ENCODE measurements at places on chromosomes 3 and 15.

DNA sequence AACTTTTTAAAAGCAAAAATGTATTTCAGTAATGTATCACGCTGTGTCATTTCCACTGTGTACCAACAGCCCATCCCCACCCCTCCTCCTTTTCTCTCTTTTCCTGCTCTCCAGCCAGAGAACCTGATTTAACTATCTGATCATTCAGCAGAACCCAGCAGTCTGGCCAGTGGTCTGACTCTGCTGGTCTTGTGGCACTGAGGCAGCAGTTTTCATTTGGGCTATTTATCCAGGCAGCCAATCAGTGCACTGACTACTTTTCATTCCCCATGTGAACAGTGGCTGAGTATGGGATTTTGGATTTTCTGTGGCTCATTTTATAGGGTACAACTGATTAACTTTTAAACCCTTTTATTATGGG lies 56.3 kb downstream of the GPR171 start:
- DNase-seq = no peak

GRCh38 chr15:100717596-100717995 lies 115.2 kb downstream of the ASB7 start:
- DNase-seq = no peak

DNA sequence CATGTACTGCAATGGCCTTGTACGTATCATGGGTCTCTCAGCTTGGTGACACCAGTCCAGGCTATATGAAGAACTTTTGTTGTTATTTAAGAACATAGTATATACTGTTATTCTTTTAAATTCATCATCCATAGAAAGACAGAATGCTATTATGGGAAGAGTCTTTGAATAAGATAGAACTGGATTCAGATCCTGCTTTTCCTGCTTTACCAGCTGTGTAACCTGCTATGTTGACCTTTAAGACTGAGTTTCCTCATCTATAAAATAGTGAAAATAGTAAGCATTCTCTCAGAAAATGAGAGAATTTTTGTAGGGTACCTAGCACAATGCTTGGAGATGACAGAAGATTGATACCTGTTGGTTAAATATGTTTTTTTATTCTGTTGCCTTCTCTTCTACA lies 204.1 kb upstream of the TBL1XR1 start:
- DNase-seq = no peak

DNA sequence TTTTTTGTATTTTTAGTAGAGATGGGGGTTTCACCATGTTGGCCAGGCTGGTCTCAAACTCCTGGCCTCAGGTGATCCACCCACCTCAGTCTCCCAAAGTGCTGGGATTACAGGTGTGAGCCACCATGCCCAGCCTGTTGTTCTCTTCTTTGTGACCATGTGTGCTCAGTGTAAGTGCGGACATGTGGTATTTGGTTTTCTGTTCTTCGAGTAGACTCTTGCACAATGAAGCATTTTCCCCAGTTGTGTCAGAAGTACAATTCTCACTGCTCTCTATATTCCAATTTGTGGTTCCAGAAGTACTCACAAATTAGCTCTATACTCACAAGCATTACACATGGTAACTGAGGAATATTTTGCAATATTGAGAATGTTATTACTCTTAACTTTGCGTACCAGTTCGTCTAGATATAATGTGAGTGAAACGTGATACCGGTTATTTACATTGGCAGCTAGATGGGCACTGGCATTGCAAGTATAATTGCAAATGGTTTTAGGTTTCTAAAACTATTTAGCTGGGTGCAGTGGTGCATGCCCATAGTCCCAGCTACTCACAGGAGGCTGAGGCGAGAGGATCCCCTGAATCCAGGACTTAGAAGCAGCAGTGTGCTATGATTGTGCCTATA lies 34.2 kb upstream of the MTMR14 start:
- no peak for DNase-seq

DNA sequence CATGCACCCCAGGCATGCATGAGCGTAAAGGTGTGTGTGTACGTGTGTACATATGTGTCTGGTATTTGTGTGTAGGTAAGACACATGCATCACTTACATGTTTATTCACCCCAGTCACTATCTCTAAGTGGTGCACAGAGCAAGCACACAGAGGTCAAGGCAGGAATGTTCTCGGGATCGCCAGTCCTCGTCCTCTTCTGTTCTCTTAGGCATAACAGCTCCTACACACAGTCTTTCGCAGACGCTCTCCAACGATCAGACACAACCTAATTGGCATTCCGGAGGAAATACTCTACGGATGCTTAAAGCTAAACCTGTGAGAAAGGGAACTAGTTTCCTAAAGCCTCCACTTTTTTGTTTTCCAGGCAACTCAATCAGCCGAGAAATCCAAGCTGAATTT lies 95.9 kb downstream of the ADAMTS17 start:
- DNase-seq = no peak

DNA sequence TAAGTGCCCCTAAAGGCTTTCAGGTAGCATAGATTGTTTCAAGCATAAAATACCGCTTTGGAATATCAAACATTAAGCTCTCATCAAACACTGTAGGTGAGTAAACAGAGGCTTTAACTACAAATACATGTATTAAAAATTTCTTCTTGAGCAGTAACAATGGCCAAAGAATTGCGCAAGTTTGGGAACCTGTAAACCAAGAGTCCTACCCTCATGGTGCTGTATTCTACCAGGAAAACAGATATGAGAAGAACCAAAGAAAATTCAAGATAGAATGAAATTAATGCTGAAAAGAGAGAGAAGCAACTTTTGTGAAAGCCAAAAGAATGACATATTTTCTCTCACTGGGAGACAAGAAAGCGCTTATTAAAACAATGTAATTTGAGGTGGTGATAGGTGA lies 45.5 kb downstream of the CPNE4 start:
- no peak for DNase-seq

DNA sequence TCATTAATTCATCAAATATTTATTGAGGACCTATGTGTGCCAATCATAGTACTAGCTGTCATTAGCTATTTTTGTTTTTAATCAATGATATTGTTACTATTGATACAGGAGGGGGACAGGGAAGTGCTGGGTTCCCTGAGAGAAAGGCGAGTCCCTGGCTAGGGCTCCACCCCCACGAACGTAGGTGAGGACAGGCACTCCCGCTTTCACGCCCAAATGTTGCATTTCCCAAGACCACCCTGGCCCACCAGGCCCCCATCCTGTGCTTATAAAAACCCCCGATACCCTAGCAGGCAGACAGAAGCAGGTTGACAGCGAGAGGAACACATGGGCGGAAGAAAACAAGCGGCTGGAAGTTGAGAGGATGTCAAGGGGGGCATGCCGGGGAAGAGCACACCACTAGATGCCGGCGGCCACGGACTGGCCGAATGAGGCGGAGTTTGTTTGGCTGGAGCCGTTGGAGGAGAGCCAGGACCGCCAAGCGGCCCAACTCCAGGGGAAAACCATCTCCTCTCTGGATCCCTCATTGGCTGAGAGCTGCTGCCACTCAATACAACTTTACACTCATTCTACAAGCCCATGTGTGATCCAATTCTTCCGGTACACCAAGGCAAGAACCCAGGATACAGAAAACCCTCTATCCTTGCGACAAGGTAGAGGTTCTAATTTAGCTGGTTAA lies 798.7 kb upstream of the SEMA6D start:
- no peak for DNase-seq

DNA sequence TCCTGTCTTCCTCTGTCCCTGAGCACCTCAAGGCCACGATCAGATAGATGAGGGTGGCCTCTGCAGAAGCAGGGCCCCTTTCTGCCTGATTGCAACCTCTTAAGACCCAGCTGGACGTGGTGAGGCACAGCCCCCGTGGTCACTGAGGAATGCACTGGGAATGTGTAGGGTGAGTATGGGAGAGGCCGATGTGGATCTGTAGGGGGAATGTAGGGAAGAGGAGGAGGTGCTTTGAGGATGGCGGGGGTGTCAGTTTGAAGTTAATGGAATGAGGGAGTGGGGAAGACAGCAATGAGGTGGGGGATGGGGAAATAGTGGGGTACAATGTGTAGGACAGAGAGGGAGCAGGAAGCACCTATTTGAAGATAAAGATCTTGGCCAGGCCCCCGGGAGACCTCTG lies 785 bp upstream of the IQCF5 start:
- DNase-seq = no peak

DNA sequence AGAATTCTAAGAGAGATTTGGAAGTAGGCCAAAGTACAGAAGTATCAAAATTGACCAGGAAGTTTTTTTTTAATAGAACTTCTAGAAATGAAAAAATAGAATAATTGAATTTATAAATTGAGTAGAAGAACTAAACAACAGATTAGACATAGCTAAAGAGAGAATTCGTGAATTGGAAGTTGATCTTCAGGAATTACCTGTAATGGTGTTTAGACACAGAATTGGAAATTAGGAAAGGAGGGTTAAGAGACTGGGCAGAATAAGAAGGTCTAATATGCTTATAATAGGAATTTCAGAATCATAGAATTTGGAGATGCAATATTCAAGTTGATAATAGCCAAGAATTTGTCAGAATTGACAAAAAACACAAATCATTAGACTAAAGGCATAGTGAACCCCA lies 16.2 kb downstream of the ACVR2B start:
- no peak for DNase-seq

GRCh38 chr15:59274126-59274970 lies 67.7 kb downstream of the LDHAL6B start:
- DNase-seq = peak; percentile 24

- no peak for DNase-seq
Measured at GRCh38 chr15:73894133-73894814, 20.9 kb downstream of the TBC1D21 start.

- DNase-seq = no peak
Measured at GRCh38 chr15:57312318-57313133, 63.8 kb upstream of the CGNL1 start.

DNA sequence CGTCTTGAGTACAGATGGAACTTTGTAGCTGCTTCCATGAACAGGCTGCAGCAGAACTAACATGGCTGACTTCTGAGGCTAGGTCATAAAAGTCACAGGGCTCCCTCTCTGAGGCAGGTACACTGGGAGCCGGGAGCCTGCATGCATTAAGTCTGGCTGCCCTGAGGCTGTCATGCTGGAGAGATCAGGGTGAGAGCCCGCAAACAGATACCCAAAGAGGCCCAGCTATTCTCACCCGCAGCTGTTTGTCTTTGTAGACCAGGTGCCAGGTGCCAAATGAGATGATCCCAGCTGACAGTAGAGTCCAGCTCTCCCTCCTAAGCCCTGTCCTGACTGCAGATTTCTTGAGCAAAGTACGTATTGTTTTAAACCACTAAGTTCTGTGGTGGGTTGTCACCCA lies 8.6 kb upstream of the SLCO3A1 start:
- no peak for DNase-seq

- no peak for DNase-seq
Measured at GRCh38 chr3:184337399-184337714, at the start of gene FAM131A. Gene FAM131A, plus strand, starts transcription at chr3:184337600. Its CDS starts 31 bp downstream, at chr3:184337631.

GRCh38 chr3:33658991-33659848 lies 58.8 kb downstream of the CLASP2 start:
- peak; percentile 37 for DNase-seq

- no peak for DNase-seq
Measured at GRCh38 chr3:72149645-72150300, 364.8 kb upstream of the PROK2 start.

DNA sequence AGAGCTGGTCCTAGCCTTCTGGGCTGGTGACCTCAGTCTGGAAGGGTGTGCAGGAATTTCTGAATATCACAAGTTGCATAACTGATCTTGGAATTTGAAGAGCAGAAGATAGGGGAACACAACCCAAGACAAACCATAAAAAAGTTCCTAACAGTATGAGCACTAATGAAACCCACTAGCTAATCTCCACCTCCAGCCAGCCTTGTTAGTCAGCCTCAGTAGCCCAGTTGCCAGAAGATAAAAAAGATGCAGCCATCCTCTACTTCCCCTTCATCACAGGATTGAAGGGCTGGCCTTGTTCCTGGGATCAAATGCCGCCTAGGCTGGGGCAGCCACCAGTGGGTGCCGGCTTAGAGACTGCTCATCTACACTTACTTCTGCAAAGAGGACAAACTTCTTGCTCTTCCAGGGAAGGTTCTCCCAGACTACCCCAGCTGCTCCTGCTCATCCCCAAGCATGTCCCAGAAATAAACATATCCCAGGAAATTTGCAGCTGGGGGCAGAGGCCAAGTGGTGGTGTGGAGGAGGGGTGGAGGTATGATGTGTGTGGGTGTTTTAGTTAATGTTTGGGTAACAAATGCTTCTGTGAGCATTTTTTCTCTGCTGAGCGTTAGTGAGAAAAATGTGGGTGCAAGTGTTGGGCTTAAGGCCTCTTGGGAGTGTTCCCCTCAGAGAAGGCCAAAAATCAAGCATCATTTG lies 9.2 kb upstream of the ITGA11 start:
- DNase-seq = no peak

GRCh38 chr15:33116198-33116597 lies 78.3 kb downstream of the FMN1 start:
- DNase-seq = no peak

DNA sequence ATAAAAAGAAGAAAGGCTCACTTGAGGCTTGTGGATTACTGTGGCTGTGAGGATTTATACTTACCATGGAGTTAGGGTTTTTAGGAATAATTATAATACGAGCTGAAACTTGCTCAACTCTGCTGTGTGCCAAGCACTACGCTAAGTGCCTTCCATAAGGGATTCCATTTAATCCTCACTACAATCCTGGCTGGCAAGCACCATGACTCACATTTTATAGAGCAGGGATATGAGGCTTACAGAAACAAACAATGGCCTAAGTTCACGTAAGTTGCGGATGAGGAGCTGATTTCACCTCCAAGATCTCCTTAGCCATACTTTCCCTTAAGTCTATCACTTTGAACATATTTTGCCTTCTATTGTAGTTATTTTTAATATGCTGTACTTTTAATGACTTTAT lies 43.9 kb upstream of the ARL8B start:
- DNase-seq = no peak

DNA sequence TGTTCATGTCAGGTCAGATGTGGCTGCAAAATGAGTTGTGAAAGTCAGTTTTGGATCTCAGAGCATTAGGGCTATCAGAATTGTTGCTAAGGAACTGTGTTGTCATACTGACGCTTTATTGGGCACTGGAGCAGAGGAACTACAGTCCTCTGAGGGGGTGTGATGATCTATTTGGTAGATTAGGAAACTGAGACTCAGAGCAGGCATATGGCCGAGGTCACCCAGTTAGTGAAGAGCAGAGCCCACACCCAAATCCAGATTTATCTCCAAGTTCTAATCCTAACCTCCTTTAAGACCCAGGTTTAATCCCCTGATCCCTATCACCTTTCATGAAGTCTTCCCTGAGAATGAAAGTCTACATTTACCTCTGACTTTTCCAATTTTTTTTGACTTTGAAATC lies 25.6 kb upstream of the GLCE start:
- DNase-seq = no peak
